Karpas-422 (cell line): ENCODE measurements at places on chromosomes 4 and X. TPM values are rescaled to one million over a fixed set of nuclear protein-coding genes. Genes with fewer than 3 reads are reported as not detected.
A peak's percentile ranks its signal among the peaks of the same experiment; 100 is the strongest.

The ABLIM2 gene
- not detected in 2 replicates for total RNA-seq

The DDIT4L gene
- not detected in 2 replicates for total RNA-seq

- no peak overlapping the region for H3K4me3 ChIP-seq
- H3K27me3 ChIP-seq = no peaks in the 10 kb centered on the region
- H3K4me1 ChIP-seq = no peaks in the 10 kb centered on the region
- H3K36me3 ChIP-seq = no peaks in the 10 kb centered on the region
Measured at GRCh38 chr4:112119353-112119783, 25.9 kb upstream of the FAM241A start.

DNA sequence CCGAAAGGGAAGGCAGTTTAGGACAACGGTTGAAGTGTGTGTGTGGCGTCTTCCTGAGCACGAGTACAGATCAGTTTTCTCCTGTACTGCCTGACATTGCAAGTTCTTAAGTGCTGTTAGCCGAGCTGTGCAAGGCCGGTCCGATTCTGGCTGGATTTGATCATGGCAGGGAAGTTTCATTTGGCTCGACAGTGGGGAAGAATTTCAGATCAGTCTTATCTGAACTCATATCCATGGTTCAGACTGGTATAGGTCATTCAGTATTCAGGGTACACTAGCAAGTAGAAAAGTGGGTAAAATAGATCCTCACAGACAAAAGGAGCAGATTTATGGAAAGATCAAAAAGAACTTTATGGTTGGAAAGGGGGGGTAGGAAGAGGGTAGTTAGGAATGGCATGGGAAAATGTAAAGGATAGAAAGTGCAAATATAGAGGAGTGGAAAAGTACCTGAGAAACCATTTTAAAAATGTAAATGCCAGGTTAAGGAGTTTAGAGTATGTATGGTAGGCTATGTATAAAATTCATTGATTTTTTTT is 716 bp downstream of the THAP9 start:
- DNase-seq = no peak
- peak overlapping the region; percentile 93 for H3K27ac ChIP-seq
- peaks cover 54% of the 10 kb centered on the region for H3K4me1 ChIP-seq

- no peak overlapping the region for H3K4me3 ChIP-seq
- H3K4me1 ChIP-seq = peaks cover 12% of the 10 kb centered on the region
- DNase-seq = no peak
- H3K36me3 ChIP-seq = no peaks in the 10 kb centered on the region
- no peak overlapping the region for H3K27ac ChIP-seq
Measured at GRCh38 chrX:39982948-39983347, 114.8 kb downstream of the BCOR start.

GRCh38 chr4:89290727-89291516 is 16.7 kb downstream of the GPRIN3 start:
- H3K27me3 ChIP-seq = no peaks in the 10 kb centered on the region
